ENCODE measurements at places on chromosomes 11 and 22.
A peak's percentile ranks its signal among the peaks of the same experiment; 100 is the strongest.

DNA sequence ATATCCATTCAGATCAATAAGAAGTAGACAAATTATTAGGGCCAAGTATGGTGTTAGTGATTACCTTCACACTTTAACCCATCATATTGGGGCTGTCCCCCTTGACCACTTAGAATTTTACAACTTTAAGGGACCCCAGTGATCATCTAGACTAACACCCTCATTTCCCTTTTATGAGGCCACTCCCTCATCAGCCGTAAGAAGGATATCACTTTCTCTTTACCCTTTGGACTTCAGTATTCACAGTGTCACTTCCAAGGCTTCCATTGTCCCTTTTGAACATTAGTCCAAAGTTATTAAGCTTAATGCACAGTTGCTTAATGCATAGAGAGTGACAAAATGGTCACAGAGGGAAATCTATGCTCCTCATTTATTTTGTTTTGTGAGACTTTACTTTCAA is 172.4 kb upstream of the MPPED2 start:
- no peak for DNase-seq

DNA sequence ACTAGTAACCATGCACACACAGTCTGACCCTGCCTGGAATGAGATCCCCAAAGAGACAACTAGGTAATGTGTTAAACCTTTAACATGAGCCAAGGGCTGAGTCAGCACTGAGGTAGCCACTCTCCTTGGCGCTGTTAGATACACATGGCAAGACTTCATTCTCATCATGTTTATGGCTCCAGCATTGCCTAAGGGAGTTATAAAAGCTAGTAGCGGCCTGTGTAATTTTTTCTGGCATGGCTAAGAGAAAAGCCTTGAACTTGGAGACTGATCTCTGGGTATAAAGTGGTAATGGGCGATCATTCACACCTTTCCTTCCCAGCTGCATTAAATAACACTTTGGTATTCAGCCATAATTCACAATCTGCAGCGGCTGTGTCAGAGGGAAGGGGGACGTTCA is 779.7 kb upstream of the LRRC4C start:
- peak; percentile 57 for DNase-seq

DNA sequence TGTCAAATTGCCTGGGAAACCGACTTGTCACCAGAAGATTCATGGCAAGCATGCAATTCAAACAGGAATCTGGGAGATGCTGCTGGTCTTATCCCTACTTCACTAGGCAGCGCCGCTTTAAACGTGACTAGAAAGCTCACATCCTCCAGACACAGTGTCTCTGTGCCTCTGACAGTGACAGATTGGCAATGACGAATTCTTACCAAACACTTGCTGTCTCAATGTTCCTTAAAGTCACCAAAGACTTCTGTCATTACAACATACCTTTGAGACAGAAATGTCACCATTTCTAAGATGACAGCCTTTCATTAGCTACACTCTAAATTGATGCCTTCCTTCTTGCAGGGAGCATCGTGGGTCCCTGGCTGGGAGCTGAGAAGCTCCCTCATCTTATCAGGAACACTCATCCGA is 197.8 kb downstream of the CWF19L2 start:
- DNase-seq, result no peak

DNA sequence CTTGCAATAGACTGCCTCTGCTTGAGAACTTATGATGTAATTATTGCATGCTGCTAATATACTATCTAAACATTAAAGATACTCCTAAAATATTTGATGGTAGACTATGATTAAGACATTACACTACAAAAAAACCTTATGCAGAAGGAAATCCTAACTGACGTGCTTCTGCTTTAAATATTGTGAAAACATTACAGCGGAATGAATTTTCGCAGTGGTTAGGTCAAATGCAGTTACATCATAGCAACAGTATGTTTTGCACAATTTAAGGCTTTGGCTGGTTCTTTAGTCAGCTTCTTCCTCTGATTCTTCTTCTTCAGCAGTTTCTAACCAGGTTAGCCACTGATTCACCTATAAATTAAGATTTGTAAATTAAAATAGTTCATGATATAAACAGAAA is 11.2 kb downstream of the EIF4G2 start:
- DNase-seq, result no peak

- DNase-seq, result no peak
Observed at GRCh38 chr22:18005201-18005926, 19.0 kb downstream of the MICAL3 start.

DNA sequence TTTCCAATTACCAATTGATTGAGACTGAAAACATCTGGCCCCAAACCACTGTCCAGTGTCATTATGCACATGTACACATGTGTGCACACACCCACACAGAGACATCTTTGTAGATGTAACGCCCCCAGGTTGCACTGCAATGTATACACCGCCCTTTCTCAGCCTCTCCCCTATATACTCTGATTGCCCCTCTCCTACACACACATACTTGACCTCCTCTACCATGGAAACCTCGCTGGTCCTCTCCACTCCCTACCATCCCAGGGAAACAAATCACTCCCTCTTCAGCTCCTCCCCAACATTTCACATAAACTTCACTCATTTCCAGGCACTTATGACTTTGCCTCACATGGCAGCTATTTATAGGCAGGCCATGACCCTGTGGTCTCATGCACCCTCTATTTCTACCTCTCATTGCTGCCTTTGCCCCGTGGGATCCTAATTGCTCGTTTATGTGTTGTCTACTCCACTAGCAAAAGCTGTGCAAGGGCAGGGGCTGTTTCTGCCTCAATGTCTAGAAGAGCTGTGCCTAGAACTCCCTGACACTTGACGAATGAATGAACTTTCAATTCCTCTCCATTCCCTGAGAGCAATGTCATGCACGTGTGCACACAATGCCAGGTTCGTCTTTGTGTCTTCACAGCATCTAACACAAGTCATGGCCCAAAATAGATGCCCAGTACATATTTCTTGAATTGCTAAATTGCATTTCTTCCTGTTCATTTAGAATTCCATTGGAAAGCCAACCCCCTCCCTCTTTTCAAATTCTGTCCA is 10.0 kb upstream of the TMA7B start:
- no peak for DNase-seq

GRCh38 chr22:45550416-45550815 is 47.7 kb downstream of the FBLN1 start:
- no peak for DNase-seq

GRCh38 chr11:133198438-133198837 is 333.9 kb downstream of the OPCML start:
- no peak for DNase-seq

DNA sequence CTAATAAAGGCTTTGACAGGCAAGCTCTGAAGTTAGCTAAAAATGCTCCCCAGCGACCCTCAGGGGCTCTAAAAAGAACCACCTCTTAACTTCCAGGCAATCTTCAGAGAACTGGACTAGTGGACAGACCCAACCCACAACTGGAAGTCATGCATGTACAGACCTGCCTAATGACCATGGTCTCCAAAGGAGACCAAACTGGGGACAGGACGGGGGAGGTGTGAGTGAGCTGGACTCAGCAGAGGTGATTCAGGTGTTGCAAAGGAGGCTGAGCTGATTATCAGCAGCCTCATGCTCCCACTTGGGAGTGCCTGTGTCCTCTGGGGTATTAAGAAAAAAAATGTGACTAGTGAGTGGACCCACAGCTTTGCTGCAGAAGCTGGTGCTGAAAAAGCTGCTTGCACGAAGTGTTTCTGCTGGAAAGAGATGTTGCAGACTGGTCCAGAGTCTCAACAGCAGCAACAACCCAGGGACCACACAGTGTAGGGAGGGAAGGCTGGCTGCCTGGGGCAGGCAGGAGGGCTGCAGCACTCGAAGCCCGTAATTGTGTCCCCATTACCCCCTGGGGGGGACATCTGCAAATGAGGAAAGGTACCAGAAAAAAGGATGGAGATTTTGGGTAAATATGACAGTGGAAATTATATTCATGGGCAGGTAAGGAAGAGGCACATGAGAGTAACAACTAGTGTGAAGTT is 35.3 kb downstream of the PITPNB start:
- no peak for DNase-seq

GRCh38 chr11:68827733-68828132 is 14.0 kb downstream of the CPT1A start:
- DNase-seq, result no peak

DNA sequence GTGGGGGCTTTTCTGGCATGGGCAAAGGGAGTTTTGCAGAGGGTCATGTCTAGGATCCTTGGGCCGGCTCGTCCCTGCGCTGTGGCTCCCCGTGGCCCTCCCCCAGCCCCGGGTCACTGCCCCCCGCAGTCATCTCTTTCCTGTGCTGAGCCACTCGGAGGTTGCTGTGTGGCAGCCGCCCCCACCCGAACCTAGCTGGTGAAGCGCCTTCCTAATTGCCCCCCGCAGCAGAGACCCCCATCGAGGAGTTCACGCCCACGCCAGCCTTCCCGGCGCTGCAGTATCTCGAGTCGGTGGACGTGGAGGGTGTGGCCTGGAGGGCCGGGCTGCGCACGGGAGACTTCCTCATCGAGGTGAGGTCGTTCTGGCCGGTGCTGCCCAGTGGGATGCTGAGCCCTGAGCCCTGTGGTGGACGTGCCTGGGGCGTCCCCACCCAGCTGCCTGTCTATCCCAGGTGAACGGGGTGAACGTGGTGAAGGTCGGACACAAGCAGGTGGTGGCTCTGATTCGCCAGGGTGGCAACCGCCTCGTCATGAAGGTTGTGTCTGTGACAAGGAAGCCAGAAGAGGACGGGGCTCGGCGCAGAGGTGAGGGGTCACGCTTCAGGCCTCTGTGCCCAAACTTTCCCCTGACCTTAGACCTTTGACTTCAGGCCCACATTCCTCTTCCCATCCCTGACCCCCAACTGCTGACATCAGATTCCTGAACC is 32.0 kb downstream of the SHANK3 start:
- DNase-seq, result no peak

DNA sequence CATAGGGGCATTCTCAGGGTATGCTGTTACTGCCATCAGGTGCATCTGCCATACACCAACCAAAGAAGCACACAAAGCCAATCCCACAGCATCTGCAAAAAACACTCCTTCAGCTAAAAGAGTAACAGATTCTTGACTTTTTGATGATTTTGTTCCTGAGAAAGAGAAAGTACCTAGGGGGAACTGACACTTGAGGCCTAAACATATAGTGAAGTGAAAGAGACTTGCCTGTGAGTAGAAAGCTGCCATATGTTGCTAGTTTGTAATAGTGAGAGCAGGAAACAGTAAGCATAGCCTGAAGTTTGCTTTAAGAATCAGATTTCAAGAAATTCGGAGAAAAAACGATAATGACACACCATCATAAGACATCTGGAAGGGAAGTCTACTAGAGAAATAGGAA is 97.9 kb upstream of the CTSC start:
- no peak for DNase-seq

- DNase-seq, result no peak
Observed at GRCh38 chr11:102172127-102172848, 62.0 kb downstream of the YAP1 start.

DNA sequence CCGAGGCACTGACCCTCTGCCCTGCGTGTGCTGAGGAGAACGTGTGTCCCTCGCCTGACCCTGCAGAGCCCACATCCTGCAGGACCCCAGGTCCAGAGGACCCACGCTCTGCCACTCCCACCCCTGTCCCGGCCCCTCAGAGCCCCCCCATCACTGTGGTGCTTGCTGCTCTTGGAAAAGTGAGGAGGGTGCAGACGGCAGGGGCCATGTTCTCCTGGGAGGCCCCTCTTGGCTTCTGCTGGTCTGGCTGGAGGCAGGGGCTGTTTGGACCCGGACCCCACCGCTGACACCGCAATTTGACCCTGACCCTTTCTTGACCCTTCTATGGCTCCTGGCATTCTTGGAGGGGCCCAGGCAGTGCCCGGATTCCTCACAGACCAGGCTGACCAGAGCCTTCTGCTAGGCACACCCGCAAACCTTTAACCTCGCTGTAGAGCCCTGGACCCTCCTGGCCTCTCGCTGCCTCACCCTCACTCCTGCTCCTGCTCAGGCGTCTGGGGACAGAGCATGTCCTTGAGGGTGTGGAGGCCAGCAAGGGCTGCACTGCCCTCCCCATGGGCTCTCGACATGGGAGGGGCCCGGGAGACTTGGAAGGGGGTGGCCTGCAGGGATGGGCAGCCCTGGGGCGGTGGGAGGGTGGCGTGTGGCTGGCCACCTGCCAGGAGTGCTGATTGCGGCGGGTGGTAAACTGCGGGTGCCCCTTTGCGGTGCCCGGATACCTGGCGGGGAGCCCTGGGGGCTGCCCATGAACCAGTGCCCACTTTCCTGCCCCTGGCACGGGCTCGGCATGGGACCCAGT is 37.0 kb upstream of the MUC5AC start:
- no peak for DNase-seq

GRCh38 chr11:30049214-30049613 is 32.4 kb upstream of the KCNA4 start:
- DNase-seq, result no peak

GRCh38 chr11:55673860-55674259 is 11.9 kb downstream of the OR4C6 start:
- DNase-seq, result no peak

DNA sequence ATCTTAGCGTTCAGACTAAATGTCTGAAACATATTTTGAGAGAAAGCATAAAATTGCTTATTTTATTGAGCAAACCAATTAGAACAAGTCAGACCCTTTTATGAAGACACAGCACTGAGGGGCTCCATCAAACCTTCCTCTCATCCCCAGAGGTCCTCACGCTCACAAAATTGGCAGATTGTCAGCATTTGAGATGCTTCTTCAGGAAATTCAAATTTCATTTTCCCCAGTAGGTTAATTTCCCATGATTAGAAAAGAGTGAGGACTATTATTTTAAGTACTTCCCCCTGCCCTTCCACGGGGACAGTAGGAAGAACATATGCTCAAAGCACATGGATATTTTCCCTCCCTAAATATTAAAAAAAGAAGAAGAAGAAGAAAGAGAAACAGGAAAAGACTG is 851.8 kb downstream of the BRD1 start:
- DNase-seq, result no peak

- DNase-seq, result no peak
Observed at GRCh38 chr11:45525393-45525792, 140.0 kb downstream of the CHST1 start.

- no peak for DNase-seq
Observed at GRCh38 chr11:71357414-71357813, 90.8 kb downstream of the DHCR7 start.

DNA sequence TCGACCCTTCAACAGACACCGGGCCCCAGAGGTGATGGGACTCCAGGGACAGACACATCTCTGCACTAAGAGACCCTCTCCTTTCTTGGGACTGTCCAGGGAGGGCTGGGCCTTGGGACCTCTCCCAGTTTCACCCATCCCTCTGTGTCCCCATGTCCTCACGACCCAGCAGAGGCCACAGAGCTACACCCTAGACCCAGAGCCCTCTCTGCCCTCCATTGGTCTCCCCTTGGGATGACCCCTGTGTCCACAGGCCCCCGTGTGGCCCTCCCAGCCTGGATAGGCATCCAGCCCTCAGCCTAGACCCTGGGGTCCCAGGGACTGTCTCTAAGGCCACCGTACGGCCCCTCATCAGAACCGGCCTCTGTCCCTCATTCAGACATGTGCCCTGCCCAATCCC is 7.5 kb upstream of the DRICH1 start:
- no peak for DNase-seq

Measured in hindlimb muscle (tissue), 1 donor.